NCI-H1436 treated with DMSO at 0.1 percent for 48 hours (cell line): ENCODE measurements at places on chromosomes 2 and 18.

DNA sequence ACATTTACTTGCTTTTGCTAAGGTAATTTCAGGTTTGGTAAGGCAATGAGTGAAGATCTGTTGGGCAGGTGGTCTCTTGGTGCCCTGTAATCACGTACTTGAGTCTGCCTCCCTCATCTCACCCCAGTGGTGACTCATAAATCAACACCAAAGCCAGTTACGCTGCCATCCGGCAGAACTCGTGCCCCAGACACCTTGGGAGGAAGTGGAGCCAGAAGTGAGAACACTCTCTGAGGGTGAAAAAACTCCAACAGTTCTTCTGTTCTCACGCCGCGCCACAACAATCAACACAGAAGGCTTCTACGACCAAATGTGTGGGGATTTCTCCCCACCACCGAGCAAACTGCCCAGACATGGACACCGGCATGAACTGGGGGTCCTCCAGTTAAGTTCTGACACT lies 206.2 kb downstream of the ARL4C start:
- no peak for DNase-seq

- no peak for DNase-seq
These were observed 17.6 kb upstream of the DAW1 start for GRCh38 chr2:227853765-227854271.

- no peak for DNase-seq
These were observed 977.3 kb upstream of the ACVR2A start for GRCh38 chr2:146867477-146867986.

DNA sequence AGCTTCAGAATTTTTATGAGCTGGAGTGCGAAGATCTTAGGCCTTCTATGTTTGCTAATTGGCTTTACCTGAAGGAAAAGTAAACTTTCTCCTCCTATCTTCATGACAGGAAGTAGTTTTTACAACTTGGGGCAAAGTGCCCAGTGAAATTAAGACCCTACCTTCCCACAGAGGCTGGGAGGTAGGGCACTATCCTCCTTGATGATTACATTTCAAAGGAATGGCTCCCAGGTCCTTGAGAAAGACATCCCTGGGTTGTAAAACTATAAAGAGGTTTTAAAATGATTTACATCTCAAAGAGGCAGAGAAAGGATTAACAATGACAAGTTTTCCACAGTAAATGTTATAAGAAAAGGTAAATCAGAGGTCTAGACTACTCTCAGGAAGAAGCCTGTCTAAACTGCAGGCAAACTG lies 155.8 kb downstream of the CDH7 start:
- no peak for DNase-seq

DNA sequence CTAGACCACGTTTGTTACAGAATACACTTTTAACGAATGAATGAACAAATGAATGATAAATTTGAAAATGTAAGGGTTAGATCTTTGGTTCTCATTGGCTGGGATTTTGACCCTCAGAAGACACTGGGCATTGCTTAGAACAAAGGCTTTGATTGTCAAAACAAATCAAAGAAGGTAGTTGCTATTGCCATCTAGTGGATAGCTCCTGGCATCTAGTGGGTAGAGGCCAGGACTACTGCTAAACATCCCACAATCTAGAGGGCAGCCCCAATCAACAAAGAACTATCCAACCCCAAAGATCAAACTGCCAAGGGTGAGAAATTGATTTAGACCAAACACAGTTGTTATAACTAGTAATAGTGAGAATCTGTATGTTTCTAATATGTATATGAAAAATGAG lies 552.3 kb downstream of the KCNJ3 start:
- DNase-seq, result no peak

GRCh38 chr2:133148187-133148586 lies 420.1 kb downstream of the NCKAP5 start:
- DNase-seq, result no peak

- no peak for DNase-seq
These were observed 17.7 kb downstream of the VPS54 start for GRCh38 chr2:64001382-64002101.

DNA sequence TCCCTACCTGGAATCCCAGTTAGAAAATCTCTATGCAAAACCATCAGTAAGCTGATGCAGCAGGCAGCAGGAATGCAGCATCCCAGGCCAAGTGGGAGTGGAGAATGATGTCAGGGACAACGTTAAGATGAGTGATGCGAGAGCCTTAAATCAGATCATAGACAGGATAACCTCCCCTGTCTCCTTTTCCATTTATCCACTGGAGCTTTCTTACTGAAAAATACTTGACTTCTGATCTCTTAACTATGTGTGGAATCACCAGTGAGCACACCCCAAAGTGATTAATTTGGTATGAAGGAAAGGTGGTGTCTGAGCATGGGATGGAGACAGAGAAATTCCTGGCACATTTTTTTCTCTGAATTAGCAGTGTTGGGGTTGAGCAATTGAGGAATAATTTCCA lies 98.0 kb downstream of the RND3 start:
- no peak for DNase-seq

GRCh38 chr2:226800941-226801784 lies 1.5 kb upstream of the IRS1 start:
- peak; percentile 48 for DNase-seq

- DNase-seq, result no peak
These were observed 34.0 kb downstream of the NAPG start for GRCh38 chr18:10559553-10560451.

DNA sequence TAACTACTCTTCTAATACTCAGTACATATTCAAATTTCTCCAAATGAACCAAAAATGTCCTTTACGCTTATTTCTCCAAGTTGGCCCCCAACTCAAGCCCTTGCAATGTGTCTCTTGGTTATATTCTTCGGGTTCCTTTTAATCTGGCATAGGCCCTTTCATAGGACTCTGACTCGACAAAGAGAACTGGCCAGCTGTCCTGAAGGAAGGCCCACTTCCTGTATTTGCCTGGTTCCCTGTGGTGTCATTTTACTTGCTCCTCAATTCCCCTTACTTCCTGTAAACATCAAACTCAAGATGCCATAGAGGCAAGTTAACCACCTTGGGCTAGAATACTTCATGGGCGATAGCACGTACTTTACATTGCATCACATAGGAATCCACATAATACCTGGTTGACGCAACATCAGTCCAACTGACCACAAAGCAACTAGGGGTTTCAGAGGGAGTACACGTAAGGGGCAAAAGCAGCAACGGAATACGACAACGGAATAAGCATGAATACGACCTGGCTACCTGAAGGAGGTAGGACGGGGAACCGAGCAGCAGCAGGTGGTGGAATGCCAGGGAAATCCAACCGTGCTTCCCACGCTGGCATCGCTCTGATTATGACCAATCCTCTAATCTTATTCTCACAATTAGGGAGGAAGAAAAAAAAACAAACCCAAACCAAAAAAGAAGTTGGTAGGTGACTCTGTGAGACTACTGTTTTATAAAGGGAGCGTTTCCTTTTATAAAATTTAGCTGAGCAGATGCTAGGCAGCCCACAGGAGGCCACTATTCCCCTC lies 823 bp upstream of the GORASP2 start:
- DNase-seq, result no peak

GRCh38 chr18:36302676-36303075 lies 5.2 kb downstream of the FHOD3 start:
- DNase-seq, result no peak

GRCh38 chr2:216287251-216287650 lies 85.0 kb downstream of the MARCHF4 start:
- DNase-seq, result no peak

DNA sequence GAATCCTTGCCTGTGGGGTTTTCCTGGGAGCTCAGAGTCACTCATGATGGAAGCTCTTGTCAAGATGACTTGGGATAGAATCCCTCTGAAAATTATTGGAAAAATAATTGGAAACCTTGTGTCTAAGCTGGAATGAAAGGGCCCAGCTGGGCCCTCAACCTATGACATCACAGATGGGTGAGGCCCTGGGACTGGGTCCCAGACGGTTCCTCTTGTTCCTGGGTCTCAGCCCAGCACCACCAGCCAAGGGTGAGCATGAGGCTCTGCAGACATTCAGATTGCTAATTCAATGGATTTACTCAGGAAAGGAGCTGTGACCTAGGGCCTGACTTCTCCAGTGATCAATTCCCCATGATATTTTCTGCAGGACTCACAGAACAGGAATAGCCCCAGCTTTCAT lies 188.3 kb upstream of the MYT1L start:
- no peak for DNase-seq

- no peak for DNase-seq
These were observed 633.5 kb downstream of the LRP1B start for GRCh38 chr2:141497272-141497671.

DNA sequence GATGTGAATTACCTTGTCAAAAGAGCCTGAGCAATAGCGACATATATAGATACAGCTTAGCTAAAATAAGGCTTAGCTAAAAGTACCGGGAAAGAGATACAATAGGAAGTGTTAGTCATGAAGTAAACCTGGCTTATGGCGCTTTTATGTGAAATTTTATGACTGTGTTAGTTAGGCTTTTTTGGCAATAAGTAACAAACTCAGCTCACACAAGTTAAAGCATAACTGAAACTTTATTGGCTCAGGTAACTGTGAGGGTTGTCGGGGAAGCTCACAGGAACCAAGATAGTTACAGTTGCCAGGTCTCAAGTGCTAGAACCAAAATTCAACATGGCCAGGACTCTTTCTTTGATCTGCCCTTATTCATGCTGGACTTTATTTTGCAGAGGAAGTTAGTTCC lies 925.0 kb upstream of the GYPC start:
- no peak for DNase-seq

- no peak for DNase-seq
These were observed 142.9 kb upstream of the FIGN start for GRCh38 chr2:163878718-163879117.

DNA sequence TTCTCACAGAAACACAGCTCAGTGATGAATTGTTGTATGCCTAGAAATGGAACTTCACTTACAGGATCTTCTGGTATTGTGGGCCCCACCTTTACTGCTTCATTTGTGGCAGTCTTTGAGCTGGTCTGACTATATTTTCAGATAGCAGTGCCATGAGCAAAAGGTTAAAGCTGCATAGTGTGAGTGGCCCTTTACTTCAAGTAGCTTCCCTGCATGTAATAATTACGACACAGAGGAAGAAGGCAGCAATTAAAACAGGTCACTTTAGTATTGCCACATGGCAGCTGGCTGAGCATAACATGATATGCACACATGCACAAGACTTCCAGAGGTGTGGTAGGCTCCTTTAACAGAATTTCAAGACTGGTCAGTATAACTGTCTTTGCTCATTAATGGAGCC lies 426.3 kb upstream of the ZEB2 start:
- no peak for DNase-seq

DNA sequence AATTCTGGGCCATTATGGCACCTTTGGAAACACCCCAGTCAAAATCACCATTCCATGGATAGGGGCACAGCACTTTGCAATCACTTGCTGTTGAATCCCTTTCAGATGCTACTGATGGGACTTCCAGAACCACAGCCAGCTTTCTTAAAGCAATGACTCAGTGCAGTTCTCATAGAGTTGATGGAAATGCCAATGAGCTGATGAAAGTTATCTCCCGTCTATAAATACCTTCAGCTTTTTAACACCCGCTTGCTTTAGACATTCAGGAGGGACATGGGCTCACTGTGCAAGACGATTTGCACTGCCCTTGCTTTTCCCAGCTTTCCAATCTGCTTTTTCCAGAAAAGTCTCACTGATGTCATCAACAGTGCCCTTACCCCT lies 66.7 kb upstream of the RPL31 start:
- no peak for DNase-seq

GRCh38 chr2:6181525-6181924 lies 489.3 kb downstream of the SOX11 start:
- DNase-seq, result no peak

DNA sequence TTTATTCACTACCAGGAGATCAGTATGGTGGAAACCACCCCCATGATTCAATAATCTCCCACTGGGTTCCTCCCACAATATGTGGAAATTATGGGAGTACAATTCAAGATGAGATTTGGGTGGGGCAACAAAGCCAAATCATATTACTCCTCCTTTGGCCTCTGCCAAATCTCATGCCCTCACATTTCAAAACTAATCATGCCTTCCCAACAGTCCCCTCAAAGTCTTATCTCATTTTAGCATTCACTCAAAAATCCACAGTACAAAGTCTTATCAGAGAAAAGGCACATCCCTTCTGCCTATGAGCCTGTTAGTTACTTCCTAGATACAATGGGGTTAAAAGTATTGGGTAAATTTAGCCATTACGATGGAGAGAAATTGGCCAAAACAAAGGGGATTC lies 989.5 kb upstream of the CNTNAP5 start:
- DNase-seq, result no peak

GRCh38 chr2:72682061-72682460 lies 143.8 kb downstream of the EXOC6B start:
- no peak for DNase-seq

DNA sequence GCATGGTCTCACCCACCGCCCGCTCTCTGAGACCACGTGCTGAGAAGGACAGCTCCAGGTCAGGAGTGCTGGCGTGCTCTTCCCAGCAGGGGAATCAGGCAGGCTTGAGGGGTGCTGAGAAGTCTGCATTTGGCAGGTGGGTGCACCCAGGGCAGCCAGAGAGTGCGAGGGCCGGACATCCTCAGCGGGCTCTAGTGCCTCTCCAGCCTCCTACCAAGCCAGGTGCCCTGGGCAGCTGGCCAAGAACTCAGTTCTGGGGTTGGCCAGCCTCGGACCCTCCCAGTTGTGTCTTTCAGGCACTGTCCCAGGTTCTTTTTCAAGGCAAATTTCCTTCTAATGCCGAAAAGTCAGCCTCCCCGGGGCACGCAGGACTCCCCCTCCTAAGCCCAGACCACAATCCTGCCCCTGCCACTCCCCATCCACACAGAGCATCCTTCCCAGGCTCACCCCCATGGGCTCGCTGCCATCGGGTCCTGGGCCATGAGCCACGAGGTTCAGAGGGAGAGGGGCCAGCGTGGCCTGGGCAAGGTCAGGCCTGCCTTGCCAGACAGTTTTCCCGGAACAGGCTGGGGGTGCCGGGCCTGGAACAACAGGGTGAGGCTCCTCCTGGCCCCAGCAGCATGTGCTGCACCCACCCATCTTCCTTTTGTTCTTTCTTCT lies 52.2 kb upstream of the GPC1 start:
- no peak for DNase-seq

DNA sequence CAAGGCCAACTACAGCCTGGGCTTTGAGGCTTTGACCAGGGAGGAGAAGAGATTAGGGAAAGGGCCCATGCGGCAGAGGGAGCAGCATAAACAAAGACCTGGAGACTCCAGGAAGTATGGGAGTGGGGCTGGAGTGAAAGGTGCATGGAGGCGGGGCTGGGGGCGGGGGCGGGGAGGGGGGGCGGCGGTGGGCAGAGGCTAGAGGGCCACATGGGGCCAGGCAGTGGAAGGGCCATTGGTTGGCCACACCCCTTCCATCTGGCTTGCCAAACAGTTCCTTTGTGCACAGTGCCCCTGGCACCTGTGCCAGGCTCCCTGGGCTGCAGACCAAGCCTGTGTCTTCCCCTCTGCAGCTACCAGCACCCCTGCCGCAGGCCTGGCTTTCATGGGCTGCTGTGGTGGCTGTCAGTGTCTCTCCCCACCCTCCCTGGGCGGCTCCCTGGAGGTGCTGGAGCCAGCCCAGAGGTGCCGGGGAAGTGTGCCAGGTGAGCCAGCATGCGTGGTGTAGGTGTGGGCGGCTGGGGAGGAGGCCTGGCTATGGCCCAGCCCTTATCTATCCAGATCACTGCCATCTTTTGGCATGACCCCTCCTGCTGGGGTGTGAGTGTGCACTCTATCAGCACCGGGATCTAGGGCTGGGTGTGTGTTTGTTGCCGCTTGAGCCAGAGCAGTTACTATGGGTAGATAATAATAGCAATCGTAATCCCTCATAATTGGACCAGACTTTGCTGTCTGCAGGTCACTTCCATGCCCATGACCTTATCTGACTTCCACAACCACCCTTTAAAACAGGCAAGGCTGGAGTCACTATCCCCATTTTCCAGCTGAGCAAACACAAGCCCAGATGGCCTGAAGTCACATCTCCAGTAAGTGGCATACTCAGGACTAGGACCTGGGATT lies 30.5 kb downstream of the DNMT3A start:
- DNase-seq, result no peak

GRCh38 chr2:237638176-237638575 lies 10.8 kb downstream of the LRRFIP1 start:
- no peak for DNase-seq
